ENCODE measurements at places on chromosomes 11 and 22.
A peak's percentile ranks its signal among the peaks of the same experiment; 100 is the strongest.

- DNase-seq = peak; percentile 87
Observed at GRCh38 chr22:19962909-19963806, 21.5 kb upstream of the TXNRD2 start.

- peak; percentile 41 for DNase-seq
Observed at GRCh38 chr22:42217019-42217751, 53.3 kb downstream of the TCF20 start.

DNA sequence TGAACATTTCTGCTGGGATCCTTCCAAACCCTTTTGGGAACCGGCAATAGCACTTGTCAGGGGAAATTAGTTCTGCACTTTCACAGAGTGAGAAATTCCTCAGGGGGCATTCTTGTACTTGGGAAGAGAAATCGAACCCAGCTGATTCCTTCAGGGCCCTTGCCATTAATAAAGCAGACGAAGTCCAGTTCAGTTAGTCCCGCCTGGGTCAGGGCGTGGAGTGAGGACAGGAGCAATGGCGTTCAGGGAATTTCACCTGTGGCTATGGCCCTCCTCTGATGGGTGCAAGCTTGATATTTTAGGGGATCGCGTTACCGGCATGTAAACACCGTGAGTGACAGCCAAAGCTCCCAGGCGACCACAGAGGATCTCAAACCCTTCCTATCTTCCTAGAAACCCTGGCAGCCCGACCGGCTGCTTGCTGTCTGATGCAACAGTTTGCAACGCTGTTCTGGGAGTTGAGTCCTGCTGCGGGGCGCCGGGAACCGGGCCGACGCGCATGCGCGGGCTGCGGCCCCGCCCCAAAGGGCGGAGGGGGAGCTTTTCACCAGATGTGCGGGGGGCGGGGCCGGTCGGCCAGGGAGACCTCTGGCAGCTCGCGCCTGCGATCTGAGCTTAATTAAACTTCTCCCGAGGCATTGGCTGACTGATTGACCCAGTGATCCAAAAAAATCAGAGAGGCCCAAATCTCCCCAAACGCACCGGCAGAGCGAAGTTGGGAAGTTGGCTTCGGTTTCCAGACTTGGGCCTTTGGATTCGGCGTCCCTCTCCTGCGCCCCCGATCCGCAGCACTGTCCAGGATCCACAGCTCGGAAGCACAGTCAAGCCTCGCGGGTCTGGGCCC lies 34.3 kb upstream of the CREB3L1 start:
- DNase-seq = peak; percentile 99

- DNase-seq = no peak
Observed at GRCh38 chr11:82949352-82949751, 47.8 kb downstream of the DDIAS start.

DNA sequence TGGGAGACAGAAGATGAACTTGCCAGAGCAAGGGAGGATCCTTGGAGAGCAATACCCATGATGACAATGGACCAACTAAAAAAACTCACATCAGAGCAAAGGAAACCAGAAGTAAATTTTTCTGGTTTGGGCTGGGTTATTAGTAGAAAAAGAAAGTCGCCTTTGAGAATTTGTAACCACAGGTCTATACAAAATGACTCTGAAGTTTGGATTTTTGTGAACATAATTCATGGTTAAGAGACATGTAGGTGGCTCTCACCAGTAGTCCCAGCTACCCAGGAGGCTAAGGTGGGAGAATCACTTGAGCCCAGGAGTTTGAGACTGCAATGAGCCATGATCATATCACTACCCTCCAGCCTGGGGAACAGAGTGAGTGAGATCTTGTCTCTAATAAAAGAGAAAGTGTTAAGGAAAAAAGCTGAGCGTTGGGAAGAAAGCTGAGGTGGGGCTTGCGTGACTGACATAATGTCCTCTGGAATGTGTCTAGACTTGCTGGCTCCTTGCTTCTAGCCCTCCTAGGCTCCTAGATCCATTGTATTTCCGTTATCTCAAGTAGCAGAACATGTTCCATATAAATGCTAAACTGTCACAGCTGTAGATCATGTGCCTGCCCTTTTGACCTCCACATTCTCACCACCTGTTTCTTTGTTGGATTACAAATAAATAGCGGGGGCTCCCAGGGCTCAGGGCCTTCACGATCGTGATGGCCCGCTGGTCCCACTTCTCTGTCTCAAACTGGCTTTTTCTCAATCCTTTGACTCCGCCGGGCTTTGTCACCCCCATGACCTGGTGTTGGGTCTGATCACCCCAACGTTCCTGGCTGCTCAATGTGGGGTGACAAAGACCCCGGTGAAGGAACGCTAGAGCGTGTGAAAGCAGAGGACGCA lies 56.2 kb upstream of the SC5D start:
- DNase-seq = peak; percentile 35

- DNase-seq = peak; percentile 93
Observed at GRCh38 chr22:29030618-29031226, 30.9 kb downstream of the C22orf31 start.

DNA sequence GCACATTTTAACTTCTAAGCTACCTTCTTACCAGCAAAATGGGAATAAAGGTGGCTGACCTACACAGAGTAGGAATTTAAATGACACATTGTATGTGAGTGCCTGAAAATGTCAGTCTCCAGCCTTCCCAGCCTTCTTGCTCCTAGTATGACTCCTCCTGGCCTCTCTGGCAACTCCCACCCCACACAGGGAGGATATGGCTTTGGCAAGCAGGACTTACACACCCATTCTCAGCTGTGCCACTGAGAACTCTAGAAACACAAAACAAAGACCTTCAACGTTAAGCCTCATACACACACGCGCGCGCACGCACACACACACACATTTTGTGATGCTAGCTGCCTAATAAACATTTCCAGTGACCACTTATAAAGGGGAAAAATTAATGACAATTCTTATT lies 65.8 kb downstream of the PACSIN2 start:
- no peak for DNase-seq

DNA sequence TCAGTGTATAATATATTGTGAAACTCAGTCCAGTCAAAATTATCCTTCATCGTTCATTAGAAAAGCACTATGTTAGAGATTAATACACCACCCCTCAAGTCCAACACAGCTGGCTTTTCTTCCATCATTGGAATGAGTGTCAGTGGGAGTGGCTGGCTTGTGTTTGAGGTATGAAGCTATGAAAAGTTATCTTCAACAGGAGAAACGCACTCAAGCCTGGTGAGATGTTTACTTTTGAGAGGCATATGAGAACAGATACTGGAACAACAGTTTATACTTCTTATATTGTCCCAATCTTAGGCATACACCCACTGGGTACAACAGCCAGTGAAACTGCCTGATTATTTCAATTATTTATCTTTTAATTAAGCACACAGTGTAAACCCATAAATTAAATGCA lies 34.3 kb downstream of the PLEKHB1 start:
- no peak for DNase-seq

DNA sequence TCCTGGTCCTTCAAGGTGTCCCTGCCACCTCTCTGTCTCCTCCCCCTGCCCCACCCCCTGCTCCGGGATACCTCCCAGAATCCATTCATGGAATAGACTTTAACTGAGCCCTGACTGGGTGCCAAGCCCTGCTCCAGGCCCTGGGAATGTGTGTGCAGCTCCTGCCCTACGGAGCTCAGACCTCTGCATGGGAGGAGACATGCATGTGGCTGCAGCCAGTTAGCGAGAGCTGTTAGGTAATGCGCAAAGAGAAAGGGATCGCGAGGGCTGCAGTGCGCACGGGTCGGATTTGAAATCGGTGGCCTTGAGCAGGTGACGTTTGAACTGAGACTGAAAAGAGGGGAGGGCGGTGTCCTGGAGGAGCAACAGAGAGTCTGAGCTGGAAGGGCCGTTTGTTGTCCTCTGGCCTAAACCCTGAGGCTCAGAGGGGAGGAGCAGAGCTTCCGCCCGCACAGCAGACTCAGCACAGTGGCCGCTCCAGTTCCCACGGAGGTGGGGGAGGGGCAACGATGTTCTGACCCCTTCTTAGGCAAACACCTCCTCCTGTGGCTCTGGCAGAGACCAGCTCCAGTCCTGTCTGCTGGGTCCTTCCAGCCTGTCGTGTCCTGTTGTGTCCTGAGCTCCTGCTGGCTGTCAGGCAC lies 19.8 kb upstream of the LRRC10B start:
- DNase-seq = peak; percentile 76

DNA sequence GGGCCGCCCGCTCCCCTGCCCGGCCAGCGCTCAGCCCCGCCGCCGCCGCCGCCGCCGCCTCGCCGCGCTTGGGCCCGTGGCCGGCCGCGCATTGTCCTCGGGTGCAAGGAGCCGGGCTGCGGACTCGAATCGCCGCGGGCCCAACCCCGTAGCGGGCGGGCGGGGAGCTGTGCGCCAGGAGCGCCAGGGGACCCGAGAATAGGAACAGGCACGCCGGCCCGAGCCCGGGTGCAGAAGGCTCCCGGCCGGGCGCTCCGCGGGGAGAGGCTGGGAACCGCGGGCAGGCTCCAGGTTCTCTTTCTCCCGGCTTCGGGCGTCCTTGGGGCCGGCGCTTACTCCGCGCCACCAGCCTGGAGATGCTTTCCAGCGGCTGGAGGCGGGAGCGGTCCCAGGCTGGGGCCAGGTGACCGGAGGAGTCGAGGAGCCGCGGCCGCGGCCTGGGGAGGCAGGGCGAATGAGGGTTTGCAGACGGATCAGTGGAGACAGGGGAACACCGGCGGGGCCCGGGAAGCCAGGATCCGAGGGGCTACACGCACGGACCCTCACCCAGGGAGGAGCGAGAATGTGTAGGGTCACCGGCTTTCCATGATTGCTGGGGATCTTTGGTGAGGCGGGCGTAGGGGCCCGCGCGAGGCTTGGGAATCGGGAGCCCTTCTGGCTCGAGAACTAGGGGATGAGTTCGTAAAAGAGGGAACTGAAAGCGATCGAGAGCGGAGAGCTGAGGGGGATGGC lies 726 bp downstream of the PKNOX2 start:
- peak; percentile 81 for DNase-seq

DNA sequence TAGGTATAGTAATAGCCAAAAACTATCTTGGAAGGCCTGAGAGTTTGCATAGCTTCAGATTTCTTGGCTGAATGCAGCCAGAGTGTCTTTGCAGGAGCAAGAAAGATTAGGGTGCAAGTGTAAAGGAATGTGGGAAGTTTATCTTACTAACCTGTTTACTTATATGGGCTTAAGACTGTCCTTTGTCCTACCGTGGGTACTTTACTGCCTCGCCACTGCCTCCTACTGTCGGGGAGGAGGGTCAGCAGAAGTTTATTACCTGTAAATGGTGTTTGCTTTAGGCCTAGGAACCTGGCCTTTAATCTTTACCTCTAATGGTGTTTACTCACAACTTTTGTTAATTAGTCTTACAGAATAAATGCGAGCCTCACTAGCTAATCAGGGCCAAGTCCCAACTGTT lies 633.8 kb downstream of the DLG2 start:
- DNase-seq = peak; percentile 6

- no peak for DNase-seq
Observed at GRCh38 chr22:22487869-22488597, 20.5 kb downstream of the ZNF280B start.

GRCh38 chr11:32526760-32527159 lies 56.9 kb upstream of the EIF3M start:
- DNase-seq = no peak

GRCh38 chr22:48574776-48575617 lies 1252.7 kb downstream of the BRD1 start:
- DNase-seq = peak; percentile 100

GRCh38 chr11:6646918-6647679 lies 8.5 kb downstream of the DCHS1 start:
- DNase-seq = peak; percentile 70

DNA sequence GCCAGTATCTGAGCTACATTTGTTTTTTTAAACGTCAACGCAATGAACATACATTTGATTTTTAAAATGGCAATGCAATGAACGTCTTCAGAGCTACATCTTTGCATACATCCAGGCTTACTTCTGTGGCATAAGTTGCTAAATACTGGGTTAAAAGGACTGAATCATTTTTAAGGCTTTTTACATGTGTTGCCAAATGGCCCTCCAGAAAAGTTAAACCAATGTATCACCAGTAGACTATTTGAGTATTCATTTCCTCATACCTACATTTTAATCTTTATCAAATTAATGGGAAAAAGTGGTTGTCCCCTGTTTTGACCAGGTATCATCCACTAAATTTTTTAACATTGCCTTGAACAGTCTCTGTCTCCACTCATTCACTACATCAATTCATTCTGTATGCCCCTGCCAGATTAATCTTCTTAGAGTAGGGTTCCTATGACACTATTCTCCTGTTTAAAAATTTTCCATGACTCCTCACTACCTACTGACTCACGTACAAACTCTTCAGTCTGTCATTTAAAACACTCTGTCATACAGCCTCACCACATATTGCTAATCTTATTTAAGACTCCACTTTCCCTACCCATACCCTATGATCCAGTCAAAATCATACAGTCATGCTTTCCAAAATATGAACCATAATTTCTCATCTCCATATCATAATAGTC lies 12.4 kb upstream of the PRRG4 start:
- no peak for DNase-seq

GRCh38 chr11:113420808-113421207 lies 33.2 kb downstream of the ANKK1 start:
- no peak for DNase-seq

DNA sequence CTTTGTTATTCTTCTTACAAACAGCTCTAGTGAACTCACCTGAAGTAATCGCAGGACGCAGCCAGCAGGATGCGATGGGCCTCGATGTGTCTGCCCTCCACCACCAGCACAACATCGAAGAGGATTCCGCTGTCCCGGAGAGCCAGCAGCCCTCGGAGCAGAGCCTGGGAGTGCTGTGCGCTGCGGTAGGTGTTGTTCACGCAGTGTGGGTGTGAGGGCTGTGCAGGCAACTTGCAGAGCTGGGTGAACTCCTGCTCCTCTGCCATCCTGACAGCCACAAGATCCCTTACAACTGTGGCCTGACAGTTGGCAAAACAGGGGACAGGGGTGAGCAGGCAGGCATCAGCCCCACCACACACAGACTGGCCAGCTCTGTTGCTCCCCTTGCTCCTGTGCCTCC lies 6.6 kb downstream of the KLHL22 start:
- DNase-seq = peak; percentile 54

DNA sequence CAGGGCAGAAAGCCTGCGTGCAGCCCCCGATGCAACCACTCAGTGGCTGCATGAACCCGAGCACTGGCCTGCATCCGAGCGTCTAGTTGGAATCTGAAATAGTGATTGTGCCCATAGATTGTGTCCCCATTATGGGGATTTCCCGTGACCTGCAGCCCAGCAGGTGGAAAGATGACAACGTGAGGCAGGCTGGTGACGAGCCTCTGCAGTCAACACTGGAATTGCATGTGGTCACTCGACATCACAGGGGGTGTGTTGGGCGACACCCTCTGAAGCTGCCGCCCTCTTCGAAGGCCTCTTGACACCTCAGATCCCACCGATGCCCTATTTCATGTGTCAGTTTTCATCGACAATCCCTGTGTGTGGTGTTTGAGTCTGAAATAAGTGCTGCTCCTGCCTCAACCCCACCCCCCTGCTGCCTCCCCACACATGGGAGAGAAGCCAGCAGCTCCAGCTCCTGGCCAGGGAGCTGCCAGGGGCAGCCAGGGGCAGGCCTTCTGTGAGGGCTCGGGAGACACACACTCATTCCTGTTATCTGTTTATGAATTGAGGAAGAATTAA lies 172.0 kb upstream of the B3GAT1 start:
- peak; percentile 22 for DNase-seq

DNA sequence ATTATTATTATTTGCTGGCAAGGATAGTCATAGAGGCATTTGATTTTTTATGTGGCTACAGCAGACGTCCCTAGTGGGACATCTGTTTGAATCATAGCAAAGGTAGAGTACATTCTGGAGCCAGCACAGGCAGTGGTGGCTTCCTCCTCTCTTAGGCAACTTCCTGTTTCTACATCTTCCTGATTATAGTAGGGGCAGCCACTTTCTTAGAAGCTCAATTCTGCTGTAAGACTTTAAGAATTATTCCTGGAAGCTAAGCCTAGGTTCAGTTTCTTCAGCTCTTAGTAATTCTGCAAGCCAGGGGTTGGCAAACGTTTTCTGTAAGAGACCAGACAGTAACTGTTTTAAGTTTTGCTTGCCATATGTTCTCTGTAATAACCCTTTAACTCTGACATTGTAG lies 129.3 kb upstream of the TENM4 start:
- no peak for DNase-seq

Measured in H7 (cell line).